ENCODE measurements at places on chromosomes 12 and 14. TPM values are rescaled to one million over a fixed set of nuclear protein-coding genes. Genes with fewer than 3 reads are reported as not detected.

GRCh38 chr14:94679937-94680861 lies 68.0 kb downstream of the SERPINA3 start:
- no peaks in the 10 kb centered on the region for H3K36me3 ChIP-seq
- H3K4me3 ChIP-seq: no peak overlapping the region
- H3K27ac ChIP-seq: no peak overlapping the region
- H3K27me3 ChIP-seq: no peaks in the 10 kb centered on the region
- H3K4me1 ChIP-seq: no peaks in the 10 kb centered on the region

DNA sequence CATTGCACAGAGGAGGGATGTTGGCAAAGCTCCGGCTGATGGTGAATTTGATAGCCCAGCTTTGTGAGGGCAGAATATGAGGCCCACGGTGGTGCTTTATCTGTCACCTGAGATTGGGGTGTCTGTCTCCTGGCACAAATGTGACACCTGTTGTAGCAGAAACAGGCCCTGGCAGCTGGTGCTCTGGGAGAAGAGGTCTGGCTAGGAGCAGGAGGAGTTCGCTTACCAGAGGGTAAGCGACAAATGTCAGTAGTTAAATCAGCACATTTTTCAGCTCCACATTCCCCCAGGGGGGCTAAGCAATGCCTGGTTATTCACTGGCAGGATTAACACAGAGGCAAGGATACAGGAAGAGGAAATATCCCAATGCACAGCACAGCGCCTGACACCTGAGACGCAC lies 71.1 kb downstream of the B4GALNT3 start:
- no peak overlapping the region for H3K4me3 ChIP-seq
- peaks cover 15% of the 10 kb centered on the region for H3K4me1 ChIP-seq
- no peaks in the 10 kb centered on the region for H3K36me3 ChIP-seq
- peaks cover 3% of the 10 kb centered on the region for H3K27me3 ChIP-seq
- DNase-seq: no peak
- no peak overlapping the region for H3K27ac ChIP-seq

DNA sequence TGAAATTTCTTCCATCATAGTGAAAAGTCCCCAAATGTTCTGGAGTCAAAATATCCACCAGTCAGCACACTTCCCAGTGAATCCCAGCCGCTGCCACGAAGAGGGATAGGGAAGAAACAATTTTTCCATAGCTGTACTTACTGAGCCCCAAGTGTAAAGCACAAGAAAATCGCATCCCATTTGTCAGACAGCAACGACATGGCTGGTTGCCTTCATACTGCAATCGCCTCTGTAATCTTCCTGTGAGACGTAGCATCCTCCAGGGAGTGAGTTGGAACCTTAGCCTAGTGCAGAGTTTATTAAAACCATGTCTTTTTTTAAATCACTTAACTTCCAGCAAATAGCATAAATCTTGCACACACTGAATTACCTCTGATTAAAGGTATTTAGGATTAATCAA lies 56.8 kb downstream of the GNG2 start:
- no peaks in the 10 kb centered on the region for H3K4me1 ChIP-seq
- no peak for DNase-seq
- H3K4me3 ChIP-seq: no peak overlapping the region
- H3K27me3 ChIP-seq: no peaks in the 10 kb centered on the region
- H3K27ac ChIP-seq: no peak overlapping the region

DNA sequence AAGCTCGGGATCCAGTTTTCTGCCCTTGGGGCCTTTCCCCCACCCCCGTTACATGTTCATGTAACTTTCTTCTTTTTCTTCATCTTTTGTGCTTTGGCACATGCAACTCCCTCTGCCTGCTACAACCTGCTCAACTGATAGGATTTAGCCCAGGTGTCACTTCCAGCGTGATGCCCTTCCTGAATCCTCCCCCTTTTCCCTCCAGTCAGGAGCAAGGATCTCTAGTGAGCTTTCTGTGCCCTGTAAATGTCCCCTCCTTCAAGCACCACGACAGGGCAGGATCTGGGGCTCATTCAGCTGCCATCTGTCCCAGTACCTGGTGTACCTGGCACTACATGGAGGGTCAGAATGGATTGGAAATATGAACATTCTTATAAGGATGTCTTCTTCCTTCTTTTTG lies 15.3 kb downstream of the PELI2 start:
- no peaks in the 10 kb centered on the region for H3K36me3 ChIP-seq
- DNase-seq: no peak
- H3K27me3 ChIP-seq: no peaks in the 10 kb centered on the region
- no peak overlapping the region for H3K27ac ChIP-seq

- DNase-seq: peak; percentile 52
- H3K27me3 ChIP-seq: no peaks in the 10 kb centered on the region
- peak overlapping the region; percentile 93 for H3K27ac ChIP-seq
Observed at GRCh38 chr12:131897276-131897675, 2.9 kb downstream of the ULK1 start.

- no peak overlapping the region for H3K4me3 ChIP-seq
- no peak overlapping the region for H3K27ac ChIP-seq
- H3K27me3 ChIP-seq: no peaks in the 10 kb centered on the region
- no peaks in the 10 kb centered on the region for H3K4me1 ChIP-seq
- no peaks in the 10 kb centered on the region for H3K36me3 ChIP-seq
Observed at GRCh38 chr14:98894600-98894999, 377.4 kb downstream of the BCL11B start.

DNA sequence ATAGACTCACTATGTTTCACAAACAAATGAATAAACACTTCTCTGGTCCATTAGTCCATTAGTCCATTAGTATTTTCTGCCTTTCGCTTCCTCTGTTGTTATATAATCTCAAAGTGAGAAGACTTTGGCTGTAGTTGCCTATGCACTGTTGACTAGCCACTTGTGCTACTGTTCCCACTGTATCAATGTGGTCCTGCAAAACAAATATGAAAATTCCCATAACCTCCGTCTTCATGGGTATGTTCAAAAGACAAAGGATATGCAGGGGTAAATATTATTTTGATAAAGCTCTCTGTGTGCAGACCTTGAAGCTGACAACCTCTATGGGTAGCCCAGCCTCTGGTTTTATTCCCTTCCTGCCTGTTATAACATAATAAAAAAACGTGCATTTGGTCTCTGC lies 77.8 kb downstream of the DIO2 start:
- H3K27me3 ChIP-seq: no peaks in the 10 kb centered on the region
- no peaks in the 10 kb centered on the region for H3K36me3 ChIP-seq
- no peak overlapping the region for H3K4me3 ChIP-seq
- no peak for DNase-seq

TBC1D30 gene
- total RNA-seq: 0.72 TPM

- H3K4me1 ChIP-seq: no peaks in the 10 kb centered on the region
- H3K27ac ChIP-seq: no peak overlapping the region
- no peak overlapping the region for H3K4me3 ChIP-seq
- DNase-seq: peak; percentile 85
- no peaks in the 10 kb centered on the region for H3K36me3 ChIP-seq
Observed at GRCh38 chr14:63045612-63046320, 508 bp upstream of the KCNH5 start.

DNA sequence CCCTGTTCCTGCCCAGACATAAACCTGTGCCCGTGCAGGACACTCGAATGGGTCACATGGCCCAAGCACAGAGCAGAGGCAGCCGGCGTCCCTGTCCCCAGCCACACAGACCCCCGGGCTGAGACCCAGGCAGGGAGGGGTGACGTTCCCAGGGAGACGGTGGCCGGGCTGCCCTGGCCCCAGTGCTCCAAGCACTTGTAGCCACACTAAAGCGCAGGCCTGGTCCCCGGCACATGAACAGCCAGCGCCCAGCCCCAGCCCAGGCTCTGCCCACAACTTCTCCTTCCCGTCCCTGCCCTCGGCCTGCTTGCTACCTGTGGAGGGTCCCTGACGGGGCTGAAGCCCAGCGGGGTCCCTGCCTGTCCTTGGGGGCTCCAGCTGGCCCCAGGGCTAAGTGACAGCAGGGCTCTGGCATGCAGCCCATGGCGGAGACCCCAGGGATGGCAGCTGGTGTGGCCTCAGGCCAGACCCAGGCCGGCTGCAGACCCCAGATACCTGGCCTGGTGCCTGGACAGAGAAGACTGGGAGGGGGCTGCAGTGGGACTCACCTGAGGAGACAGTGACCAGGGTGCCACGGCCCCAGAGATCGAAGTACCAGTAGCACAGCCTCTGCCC lies 338.4 kb downstream of the TMEM121 start:
- no peak overlapping the region for H3K4me3 ChIP-seq
- H3K27me3 ChIP-seq: no peaks in the 10 kb centered on the region
- DNase-seq: peak; percentile 61
- no peaks in the 10 kb centered on the region for H3K36me3 ChIP-seq
- H3K27ac ChIP-seq: no peak overlapping the region
- H3K4me1 ChIP-seq: no peaks in the 10 kb centered on the region

DNA sequence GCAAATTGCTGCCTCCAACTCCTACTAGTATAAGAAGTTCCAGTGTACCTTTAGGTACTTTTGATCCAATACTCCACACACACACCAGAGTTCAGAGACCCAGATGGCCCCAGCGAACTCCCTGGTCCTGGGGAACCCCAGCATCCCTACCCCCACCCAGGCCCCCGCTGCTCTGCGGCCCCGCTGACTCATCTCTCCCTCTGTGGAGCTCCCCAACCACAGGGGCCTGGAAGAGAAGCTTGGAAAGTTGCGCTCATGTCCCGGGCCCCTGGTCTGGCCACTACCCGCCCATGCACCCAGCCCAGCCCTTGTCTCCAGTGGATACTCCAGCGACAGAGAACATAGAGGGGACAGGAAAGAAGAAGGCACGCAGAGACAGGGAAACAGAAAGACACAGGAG lies 4.2 kb upstream of the SP7 start:
- H3K4me1 ChIP-seq: peaks cover 8% of the 10 kb centered on the region
- no peaks in the 10 kb centered on the region for H3K36me3 ChIP-seq
- H3K4me3 ChIP-seq: no peak overlapping the region
- H3K27me3 ChIP-seq: peaks cover 38% of the 10 kb centered on the region

DNA sequence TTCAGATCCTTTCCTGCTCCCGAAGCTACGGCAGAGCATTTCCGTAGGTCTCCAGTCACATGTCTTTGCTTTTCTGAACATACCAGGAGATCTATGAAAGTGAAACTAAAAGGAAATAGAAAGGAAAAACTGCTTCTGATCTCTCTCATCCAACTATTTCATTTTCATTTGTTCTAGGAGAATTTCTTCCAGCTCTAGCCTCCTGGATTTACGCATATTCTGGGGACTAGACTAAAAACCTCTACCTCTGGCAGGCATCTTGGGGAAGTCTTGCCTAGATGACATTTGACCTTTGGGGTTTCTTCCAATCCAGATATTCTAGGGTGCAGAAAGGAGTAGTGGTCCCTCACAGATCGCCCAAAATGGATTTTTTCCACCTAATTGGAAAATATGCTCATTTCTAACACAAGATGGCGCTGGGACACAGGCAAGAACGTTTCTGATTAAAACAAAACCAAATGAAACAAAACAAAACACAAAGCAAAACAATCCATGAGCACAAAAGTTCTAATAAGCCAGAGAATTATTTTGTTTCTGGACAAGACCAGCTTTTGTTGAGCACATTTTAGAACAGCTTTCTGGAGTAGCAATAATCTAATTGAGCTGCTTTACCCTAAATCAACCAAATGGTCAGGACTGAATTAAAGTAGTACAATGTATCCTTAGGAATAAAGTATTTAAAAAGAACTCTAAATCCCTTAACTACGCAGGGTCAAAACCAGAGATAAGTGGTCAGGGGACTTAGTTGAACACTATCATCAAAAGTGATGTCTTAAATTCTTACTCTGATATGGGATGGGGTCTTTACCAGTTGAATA lies 12.3 kb upstream of the PARP11 start:
- H3K4me1 ChIP-seq: no peaks in the 10 kb centered on the region
- peak overlapping the region; percentile 71 for H3K4me3 ChIP-seq
- DNase-seq: peak; percentile 3
- peaks cover 21% of the 10 kb centered on the region for H3K27me3 ChIP-seq

TNS2 gene
- 76.0 TPM for total RNA-seq

DNA sequence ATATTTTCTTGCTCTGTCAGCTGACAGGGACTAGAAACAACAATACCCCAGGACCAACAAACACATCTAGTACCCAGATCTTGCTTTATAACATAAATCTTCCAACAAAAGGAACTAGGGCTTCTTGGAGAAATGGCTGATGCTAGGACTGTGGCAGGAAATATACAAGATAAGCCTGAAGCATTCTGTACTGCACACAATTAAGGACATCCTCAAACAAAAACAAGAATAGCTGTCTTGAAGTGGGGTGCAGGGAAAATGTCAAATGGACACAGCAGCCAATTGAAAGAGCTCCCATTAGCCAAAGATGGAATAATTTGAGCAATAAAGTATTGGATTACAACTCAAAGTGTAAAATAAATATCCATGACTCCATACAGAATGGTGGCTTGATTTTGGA lies 50.0 kb downstream of the LGMN start:
- peaks cover 6% of the 10 kb centered on the region for H3K27me3 ChIP-seq
- H3K27ac ChIP-seq: no peak overlapping the region
- no peak for DNase-seq
- no peak overlapping the region for H3K4me3 ChIP-seq
- no peaks in the 10 kb centered on the region for H3K36me3 ChIP-seq
- H3K4me1 ChIP-seq: no peaks in the 10 kb centered on the region

DNA sequence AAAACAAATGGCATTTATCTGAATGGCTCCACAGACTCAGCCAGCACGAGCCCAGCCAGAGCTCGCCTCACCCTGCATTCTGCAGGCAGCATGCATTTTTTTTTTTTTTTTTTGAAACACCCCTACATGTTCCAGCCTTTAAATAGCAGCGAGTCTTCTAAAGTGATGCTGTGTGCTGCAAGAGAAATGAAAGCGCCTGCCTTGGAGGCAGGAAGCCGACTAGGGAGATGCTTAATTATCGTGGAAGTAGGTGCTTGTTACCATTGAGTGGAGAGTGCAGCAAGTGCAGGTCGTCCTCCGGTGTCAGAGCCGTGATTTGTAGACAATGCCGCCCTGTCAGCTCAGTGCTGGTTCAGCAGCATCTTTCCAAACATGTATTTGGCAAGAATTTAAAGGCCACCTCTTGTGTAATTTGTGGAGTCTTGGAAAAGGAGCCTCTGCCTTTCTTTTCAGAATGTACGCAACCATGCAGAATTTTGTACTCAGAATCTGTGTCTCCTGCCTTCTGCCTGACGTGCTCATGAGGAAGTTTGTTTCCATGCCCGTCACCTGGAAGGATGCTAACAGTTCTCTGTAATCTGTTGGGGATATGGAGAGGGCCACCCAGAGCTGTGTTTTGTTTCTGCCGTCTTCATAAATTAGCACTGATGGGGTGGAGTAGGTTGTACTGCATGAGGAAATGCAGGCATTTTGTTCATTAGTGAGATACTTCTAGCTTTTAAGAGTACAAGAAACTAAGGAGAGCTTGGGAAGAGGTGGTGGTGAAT lies 345.9 kb upstream of the RGS6 start:
- H3K27me3 ChIP-seq: no peaks in the 10 kb centered on the region
- H3K4me1 ChIP-seq: peaks cover 89% of the 10 kb centered on the region
- peak overlapping the region; percentile 62 for H3K27ac ChIP-seq
- peak overlapping the region; percentile 58 for H3K4me3 ChIP-seq
- DNase-seq: no peak

- H3K4me1 ChIP-seq: no peaks in the 10 kb centered on the region
- no peak overlapping the region for H3K27ac ChIP-seq
- no peaks in the 10 kb centered on the region for H3K36me3 ChIP-seq
Observed at GRCh38 chr12:130698106-130698505, 18.0 kb downstream of the RIMBP2 start.

Data from osteoblast (primary cell).